ENCODE measurements at places on chromosomes 2 and 18.

GRCh38 chr2:191521608-191522208 lies 156.2 kb upstream of the NABP1 start:
- DNase-seq = no peak

DNA sequence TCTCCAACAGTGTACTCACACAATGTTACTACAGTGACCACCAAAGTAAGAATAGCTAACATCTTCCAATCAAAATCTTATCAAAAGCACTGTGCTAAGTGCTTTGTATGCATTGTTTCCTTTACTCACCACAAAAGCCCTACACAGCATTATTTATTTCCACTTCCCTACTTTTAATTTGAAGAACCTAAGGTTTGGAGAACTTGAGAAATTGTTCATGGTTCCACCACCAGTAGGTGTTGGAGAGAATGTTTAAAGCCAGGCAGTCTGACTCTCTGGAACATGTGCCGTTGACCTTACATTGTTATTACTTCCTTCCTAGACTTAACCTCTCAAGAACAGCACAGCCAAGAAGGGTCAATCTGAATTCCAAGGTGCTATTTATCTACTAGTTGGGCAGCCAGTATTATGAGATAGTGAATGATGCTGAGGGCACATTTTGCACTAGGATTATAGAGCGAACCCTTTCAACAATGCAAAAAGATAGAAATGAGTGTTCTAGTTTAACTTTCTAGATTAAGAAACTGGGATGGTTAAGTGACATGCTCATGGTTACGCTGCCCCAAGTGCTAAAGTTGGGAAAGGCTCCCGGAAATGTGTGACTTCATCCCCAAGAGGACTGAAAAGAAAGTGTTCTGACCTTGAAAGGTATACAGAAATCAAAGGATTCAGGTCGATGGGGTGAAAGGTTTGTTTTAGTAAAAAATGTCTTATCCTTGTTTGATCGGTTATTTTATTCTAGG lies 55.2 kb upstream of the FAM136A start:
- DNase-seq = no peak

GRCh38 chr18:72846736-72847533 lies 20.9 kb downstream of the NETO1 start:
- DNase-seq = no peak

GRCh38 chr2:200447139-200447855 lies 62.6 kb downstream of the KCTD18 start:
- no peak for DNase-seq

DNA sequence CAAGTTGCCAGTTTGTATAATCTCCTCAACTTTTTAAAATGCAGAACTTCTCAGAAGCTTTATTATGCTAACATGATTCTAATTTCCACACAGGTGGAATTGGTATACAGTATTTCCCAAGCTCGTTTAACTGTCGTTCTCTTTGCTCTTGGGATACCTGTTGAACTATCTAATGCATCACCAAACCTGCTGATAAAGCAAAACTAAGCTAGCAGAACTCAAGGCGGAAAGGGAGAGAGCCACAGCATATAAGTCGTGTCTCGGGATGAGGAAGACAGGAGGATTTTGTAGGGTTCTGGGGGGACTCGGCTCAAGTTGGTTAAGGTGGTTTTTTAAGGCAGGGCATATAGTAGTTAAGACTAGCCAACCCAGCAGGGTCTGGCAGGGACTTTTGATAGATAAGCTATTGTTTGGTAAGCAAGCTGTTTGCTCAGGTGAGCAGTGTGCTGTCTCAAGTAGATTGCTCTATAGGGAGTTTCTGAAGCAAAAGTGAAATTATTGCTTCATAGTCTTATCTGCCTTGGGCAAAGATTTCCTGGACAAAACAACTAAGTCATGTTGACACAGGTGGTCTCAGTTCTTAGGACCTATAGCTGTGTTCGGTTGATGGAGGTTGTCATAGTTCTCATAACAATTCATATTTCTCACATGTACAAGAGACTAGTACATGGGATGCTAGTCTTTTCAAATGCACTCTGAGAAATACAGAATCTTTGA lies 28.2 kb upstream of the CHRNA1 start:
- no peak for DNase-seq

- no peak for DNase-seq
Observed at GRCh38 chr2:7849027-7849426, 832.8 kb upstream of the ID2 start.

DNA sequence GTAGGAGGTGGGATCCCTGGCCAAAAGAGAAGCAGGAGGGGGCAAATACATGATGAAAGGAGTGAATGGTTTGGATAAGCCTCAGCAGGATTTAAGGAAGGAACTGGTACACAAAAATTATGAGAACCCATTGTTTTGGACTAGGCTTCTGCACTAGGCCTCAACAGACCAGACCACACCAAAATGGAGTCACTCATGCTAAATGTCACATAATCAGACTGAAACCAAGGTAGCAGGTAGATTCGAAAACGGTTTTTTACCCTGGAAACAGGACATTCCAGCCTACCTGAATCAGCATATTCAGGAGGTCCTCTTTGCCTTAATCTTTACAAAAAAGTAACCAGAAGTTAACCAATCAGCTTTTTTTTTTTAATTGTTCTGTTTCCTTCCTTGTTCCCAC lies 49.4 kb upstream of the CDCA7 start:
- DNase-seq = no peak

DNA sequence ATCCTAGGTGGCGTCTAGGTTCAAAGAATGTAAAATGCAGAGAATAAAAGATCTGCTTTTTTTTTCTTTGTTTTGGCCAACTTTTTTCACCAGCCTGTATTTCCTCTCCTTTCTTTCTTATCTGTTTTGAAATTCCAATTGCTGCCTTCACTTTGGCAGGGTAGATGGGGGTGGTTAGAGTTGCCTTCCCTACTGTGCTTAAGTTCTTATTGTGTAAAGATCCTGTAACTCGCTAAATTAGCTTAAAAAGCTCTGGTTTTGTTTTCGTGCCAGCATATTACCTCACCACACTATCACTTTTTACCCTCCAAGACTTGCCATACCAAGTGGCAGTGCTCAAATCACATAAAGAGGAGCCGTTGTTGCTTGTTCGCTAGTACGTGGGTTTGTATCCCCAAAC lies 921.7 kb downstream of the DPP10 start:
- DNase-seq = no peak

DNA sequence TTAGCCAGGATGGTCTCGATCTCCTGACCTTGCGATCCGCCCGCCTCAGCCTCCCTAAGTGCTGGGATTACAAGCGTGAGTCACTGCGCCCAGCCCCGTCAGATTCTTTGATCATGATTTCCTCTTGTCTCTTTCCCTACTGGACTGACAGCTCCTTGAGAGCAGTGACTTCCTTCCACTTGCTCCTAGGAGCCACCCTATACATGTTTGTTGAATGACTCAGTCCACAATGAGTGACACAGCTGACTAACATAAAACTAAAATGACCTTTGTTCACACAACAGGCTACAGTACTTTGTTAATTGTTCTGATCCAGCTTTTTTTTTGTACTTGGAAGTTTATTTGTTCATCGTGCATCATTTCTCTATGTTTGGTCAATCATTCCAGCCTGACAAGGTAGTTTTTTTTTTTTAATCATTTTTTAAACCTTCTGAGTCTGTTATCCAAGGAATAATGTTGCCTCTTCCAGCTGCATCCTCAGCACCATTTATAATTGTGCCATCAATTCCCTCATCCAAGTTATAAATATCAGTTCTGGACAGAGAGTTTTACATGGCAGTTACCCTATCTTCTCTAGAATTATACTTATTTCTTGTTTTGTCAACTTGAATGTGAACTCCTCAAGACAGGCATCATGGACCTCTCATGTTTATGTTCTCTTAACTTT lies 42.9 kb upstream of the TUBA3E start:
- no peak for DNase-seq

DNA sequence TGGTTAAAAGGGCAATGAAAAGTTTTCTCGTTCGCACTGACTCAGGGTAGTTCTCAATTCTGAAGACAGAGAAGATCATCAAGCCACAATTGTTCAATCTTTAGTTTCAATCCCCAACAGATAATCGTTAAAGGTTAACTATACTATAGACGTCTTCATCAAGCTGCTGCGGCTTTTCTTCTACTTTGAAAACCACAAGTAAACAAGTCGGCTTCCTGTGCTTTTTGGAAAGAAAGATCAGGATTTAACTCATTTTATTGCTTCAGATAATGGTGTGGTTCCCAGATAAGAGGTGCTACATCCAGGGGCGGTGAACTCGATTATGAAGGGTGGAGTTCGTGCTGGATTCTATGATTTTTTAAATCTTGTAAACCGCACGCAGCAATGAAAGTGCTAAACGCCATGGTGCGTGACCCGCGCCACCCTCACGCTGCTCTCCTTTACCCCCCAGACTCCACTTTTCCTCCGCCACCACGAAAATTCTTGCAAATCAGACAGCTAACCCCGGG lies 545 bp upstream of the CDCA7 start:
- DNase-seq = no peak

GRCh38 chr2:240432820-240433801 lies 2.4 kb upstream of the GPC1 start:
- no peak for DNase-seq

DNA sequence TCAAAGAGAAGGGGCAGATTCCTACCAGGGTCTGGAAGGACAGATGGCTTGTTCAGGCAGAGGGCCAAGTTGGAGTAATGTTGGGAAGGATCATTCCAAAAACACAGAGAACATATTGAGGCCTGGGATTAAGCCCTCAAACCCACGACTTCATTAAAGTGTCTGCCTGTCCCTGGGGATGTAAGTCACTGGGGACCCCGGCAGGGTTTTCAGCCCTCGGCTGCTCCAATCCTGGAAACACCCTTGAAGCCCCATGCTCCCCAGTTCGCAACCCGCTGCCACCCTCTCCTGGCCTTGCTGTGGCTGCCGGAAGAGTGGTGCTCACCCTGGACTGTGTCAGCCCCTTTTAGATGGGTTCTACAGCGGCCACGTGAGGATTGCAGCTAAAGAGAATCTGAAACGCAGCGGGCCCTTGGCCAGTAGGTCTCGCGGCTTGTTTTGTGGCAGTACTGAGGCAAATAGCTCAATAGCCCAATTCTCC lies 79.9 kb downstream of the EPAS1 start:
- no peak for DNase-seq

GRCh38 chr2:95082477-95082876 lies 39.1 kb downstream of the MRPS5 start:
- DNase-seq = no peak

- no peak for DNase-seq
Observed at GRCh38 chr2:220377482-220378155, 750.2 kb downstream of the SLC4A3 start.

- no peak for DNase-seq
Observed at GRCh38 chr2:76008001-76008702, 297.4 kb upstream of the GCFC2 start.

DNA sequence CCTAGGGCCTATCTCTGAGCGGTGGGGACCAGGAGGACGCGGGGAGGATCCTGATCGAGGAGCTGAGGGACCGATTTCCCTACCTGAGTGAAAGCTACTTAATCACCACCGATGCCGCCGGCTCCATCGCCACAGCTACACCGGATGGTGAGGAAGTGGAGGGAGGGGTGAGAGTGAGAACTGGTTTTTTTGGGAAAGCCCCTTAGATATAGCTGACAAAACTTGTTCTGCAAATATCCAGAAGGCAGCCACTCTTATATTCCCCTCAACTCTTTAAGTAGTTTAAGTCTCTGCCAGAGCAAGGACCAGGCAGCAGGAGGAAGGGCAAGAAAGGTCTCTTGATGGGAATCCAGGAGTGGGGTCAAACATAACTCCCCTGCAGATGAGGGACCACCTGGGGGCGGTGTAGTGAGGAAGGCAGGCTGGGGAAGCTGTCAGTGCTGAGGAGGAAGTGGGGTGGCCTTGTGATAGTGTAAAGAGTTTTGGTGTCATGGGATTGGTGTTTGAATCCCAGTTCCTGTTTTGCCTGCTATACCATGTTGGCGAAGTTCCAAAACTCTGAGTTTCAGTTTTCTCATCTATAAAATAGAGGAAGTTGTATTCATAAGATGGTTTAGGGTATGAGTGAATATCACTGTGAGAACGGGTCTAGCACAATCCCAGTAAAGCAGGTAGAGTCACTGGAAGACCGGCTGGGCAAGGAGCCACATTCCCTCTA lies 3.4 kb downstream of the NAGK start:
- DNase-seq = no peak

GRCh38 chr18:36633961-36634412 lies 194.8 kb downstream of the TPGS2 start:
- DNase-seq = no peak

GRCh38 chr2:106026271-106027190 lies 167.6 kb downstream of the UXS1 start:
- DNase-seq = no peak

DNA sequence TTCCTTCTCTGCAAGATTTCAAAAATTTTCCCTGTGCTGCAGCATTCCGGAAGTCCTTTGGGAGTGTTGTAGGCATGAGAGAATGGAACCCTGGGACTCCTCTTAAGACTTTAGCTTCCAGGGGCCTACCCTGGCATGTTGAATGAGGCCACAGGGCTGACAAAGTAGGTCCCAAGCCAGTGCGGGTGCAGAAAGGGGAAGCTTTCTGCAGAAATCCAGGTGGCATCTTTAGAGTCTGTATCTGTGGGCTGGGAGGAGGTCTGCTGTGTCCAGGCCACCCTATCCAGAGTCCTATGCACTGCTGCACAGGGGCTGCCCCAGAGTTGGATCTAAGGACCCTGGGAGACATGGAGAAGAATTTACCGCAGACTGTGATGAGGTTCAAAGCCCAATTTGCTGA lies 1.9 kb upstream of the SIX2 start:
- no peak for DNase-seq

DNA sequence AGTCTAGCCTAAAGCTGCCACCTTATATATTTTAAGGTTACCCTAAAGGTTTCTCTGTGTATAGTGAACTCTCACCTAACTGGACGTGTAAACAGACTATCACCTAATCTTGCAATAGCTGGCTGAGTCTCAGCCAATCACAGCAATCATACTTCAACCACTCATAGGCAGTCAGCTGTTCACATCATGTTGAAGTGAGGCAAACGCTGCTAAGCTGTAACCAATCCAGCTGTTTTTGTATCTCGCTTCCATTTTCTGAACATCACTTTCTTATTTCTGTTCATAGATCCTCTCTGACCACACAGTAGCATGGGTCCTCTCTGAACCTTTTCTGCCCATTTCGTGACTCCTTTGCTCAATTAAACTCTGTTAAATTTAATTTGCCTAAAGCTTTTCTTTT lies 468.2 kb upstream of the POU3F3 start:
- DNase-seq = no peak

- DNase-seq = no peak
Observed at GRCh38 chr2:217650229-217650628, 352.6 kb downstream of the TNS1 start.

DNA sequence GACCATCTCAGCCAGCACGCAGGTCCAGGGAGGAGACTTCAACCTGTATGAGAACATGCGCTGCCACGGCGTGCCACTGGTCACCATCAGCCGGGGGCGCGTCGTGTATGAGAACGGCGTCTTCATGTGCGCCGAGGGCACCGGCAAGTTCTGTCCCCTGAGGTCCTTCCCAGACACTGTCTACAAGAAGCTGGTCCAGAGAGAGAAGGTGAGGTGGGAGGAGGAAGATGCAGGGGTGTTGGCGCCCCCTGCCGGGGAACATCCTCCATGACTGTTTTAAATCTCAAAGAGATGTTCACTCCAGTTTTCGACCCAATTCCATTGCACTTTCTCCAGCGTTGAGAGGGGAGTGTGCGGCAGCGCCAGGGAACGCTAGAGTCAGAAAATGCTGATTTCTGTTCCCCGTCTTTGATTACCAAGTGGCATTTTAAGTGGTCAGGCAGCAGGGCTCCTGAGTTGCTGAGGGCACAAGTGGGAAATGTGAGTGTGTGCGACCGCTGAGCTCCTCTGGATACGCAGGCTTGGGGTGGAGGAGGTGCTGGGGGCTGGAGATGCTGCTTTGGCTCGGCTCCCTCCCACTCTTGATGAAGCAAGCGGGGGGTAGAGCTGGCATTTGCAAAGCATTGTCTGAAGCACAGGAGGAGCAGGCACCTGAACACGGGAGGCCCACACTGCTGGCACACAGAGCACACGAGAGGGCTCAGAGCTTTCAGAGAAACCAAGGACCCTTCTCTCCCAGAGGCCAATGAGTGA lies 27.7 kb upstream of the MAPRE3 start:
- no peak for DNase-seq
